Glomerular endothelial cell (primary cell): ENCODE measurements at places on chromosomes 12 and 14.

- DNase-seq, result no peak
Measured at GRCh38 chr12:113154351-113154973, 4.9 kb downstream of the CFAP73 start.

- DNase-seq, result no peak
Measured at GRCh38 chr14:91575469-91576208, 65.5 kb upstream of the PPP4R3A start.

GRCh38 chr12:20451761-20452160, 83.4 kb downstream of the PDE3A start:
- no peak for DNase-seq

DNA sequence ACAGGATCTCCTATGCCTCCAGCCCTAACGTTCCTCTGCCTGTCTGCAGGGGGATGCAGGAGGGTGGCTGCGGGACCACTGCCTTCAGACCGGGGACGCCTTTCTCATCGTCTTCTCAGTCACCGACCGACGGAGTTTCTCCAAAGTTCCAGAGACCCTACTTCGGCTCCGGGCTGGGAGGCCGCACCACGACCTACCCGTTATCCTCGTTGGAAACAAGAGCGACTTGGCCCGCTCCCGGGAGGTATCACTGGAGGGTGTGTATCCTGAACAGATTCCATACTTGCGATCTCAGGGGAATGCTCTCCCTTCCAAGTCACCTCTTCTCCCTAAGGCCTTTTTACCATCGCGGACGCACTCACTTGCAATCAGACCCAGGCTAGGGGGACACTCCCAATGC, 3.0 kb downstream of the REM2 start:
- no peak for DNase-seq

- no peak for DNase-seq
Measured at GRCh38 chr14:72314808-72315435, 382.7 kb downstream of the RGS6 start.

- DNase-seq, result no peak
Measured at GRCh38 chr14:100856056-100856950, 30.4 kb downstream of the MEG3 start.

DNA sequence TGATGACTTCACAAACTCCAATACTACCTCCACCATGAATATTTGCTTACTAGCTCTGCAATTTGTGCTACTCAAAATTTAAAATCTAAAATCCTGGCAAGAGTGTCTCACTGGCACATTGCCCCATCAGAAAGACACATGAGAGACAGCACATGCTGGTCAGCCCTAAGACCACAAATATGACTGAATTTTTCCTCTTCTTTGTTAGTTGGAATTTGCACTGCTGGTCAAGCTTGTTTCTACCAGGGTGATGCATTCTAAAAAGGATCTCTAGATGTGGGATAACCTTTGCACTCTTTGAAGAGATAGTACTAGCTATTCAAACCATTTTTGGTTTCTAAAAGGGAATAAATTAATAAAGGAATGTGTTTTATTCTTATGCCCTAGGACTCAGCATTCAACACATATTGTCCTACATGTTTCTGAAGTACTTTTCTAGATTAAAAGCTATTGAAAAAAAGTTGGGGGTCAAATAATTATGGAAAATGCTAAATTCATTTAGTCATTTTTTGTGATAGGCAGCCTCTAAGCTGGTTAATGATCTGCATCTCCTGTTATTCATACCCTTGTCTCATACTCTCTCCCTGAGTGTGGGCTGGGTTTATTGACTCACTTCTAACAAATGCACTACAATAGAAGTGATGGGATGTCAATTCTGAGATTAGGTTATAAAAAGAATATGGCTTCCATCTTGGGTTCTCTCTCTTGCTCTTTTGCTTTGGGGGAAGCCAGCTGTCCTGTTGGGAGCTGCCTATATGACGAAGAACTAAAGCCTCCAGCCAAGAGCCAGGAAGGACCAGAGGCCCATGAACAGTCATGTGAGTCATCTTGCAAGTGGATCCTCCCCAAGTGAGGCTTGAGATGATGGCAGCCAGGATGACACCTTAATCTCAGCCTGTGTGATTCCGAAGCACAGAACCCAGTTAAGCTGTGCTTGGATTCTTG, 211.5 kb upstream of the CRY1 start:
- no peak for DNase-seq

GRCh38 chr14:75011356-75011994, 8.8 kb downstream of the EIF2B2 start:
- DNase-seq, result no peak

DNA sequence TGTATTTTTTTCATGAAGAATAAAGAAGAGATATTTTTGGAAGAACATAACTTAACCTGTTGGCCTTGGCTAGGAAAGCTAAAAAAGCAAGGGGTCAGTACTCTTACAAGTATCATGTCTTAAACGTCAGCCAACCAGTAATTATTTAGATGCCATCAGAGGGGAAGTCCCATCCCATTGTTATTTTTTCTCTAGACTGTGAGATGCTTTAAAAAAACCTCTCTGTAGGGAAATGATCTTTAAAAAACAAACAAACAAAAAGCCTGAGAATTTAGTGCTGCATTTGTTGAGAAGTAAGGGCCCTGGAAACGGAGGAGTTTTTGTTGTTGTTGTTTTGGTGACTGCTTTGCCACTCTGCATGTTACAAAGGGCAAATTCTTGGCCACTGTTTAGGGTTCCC, 474.0 kb downstream of the ZFP36L1 start:
- no peak for DNase-seq

- DNase-seq, result peak; percentile 37
Measured at GRCh38 chr12:19431407-19432308, 7.6 kb upstream of the AEBP2 start.

DNA sequence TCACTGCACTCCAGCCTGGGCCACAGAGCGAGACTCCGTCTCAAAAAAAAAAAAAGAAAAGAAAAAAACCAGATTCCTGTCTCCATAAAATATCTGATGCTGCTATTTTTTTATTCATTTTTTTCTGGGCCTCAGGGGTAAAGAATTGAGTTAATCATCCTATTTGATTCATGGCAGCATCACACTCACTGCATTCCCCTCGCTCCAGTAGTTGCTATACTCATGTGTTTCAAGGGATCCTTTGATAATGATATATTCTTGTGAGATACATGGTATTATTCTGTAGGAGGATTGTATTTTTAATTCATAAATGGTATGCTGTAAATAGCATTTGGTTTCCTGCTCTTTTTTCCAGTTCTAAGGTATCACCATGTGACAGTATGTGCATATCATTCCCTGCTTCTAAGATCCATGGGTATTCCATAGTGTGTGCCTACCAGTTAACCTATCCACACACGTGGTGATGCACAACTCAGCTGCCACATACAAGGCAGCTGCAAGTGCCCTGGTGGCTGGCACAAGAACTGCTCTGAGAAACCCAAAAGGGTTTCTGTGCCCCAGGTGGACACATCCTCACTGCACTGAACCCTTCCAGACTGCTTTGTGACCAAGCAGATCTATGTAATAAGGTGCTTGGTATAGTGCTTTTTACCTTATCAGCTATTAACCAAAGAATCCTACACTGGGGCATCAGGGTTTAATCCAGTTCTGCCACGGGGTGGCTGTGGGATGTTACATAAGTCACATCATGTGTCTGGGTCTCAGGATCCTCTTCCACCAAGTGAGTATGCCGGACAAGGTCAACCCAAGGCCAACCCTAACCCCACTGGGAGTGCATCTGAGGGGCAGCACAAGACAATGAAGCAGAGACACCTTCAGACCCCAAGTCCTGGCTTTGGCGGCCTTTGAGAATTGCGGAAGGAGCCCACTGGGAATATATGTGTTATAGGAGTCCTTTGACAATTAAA, 74.6 kb downstream of the ZFP36L1 start:
- no peak for DNase-seq

DNA sequence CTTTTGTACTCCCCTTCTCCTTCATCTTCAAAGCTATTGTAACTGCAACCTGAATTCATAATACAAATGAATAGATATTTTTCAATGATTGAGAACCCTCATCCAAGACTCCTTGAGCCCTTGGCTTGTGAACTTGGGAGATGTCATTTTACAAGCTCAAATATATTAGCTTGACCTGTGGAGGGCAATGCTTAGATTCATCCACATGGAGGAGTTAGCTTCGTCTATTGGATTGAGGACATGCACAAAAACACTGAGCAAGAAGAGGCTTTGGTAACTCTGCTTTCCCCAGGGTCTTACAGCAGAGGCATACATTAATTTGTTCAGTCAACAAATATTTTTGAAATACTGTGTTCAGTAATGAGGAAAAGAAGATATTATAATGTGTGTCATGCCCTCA, 101.1 kb downstream of the OTOGL start:
- DNase-seq, result no peak

DNA sequence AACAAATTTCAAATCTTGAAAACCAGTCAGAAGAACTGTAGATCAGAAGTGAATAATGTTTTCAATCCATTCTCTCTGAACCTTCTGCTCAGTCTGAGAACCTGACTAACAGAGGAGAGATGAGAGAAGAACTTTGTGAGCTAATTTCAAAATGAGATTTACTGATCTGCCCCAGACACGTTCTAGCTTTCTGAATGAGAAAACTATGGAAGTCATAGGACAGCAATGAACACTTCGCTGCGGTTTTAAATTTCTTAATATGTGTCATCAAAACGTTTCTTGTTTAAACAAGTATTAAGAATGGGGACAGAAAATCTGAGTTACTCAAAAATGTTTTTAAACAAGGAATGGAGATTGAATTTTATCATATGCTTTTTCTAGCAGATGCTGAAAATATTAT, 66.6 kb upstream of the FAR2 start:
- no peak for DNase-seq

GRCh38 chr12:25382311-25383106, 131.8 kb upstream of the KRAS start:
- DNase-seq, result no peak

- no peak for DNase-seq
Measured at GRCh38 chr12:63021116-63021515, 86.2 kb upstream of the PPM1H start.

- DNase-seq, result no peak
Measured at GRCh38 chr14:55530464-55530863, 49.5 kb upstream of the KTN1 start.

DNA sequence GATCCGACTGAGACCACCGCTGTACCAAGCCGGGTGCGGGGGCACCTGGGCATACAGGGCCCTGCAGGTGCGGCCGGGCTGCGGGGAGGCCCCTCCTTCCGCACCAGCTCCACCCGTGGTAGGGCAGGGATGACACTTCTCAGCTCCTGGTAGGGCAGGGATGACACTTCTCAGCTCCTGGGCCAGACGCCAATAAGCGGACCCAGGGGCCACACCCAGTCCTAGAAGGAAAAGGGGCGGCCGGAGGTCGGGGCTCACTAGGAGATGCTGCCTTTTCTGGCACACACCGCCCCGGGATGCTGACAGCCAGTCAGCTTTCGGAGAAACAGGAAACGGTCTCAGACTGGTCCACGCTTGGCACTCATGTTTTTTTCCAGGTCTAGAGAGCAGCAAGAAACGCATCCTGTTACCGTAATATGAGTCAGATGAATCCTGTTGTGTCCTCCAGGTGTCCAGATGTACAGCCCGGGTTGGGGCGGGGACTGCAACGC, 34.8 kb downstream of the NFKBIA start:
- DNase-seq, result peak; percentile 75

DNA sequence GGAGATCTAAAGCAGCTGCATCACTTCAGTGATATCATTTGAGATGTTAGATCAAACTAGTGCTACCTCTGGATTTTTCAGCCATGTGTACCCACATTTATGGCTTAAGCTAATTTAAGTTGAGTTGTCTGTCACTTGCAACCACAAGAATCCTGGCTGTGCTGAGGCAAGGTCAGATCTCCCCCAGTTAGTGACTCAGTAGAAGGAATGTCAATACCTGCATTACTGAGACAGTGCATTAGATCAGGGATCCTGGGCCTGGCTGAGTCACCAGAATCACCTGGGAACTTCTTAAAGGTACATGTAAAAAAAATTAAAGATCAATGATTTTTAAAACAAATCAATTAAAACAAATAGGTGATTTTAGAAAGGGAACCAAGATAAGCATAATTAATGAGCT, 84.6 kb upstream of the GRIN2B start:
- no peak for DNase-seq

- no peak for DNase-seq
Measured at GRCh38 chr12:81610955-81611889, 147.9 kb downstream of the PPFIA2 start.

GRCh38 chr14:68340262-68340661, 452.6 kb downstream of the ZFP36L1 start:
- no peak for DNase-seq
